Inflammatory macrophage (primary cell): ENCODE measurements at places on chromosomes 1 and 21.

DNA sequence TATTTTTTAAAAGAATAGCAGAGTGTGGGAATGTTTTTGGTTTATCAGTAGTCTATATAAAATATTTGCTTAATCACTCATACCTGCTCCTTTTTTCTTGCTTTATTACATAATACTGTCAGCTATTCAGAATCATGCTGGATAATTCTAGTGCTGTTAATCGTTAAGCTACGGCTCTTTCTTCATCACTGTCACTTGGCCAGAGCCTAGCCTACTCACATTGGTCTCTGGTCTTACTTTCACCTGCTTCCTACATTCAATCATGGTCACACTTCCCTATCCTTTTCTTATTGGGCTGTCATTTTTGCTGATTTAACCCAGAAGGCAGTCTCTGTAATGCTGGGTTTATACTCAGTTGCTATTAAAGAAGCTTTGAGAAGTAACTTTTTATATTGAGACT, 2.5 kb downstream of the KLHL20 start:
- DNase-seq: no peak

- DNase-seq: peak; percentile 28
Measured at GRCh38 chr1:204626381-204626780, 59.2 kb downstream of the LRRN2 start.

GRCh38 chr1:16903458-16903796, 7.6 kb downstream of the RNU1-2 start:
- no peak for DNase-seq

DNA sequence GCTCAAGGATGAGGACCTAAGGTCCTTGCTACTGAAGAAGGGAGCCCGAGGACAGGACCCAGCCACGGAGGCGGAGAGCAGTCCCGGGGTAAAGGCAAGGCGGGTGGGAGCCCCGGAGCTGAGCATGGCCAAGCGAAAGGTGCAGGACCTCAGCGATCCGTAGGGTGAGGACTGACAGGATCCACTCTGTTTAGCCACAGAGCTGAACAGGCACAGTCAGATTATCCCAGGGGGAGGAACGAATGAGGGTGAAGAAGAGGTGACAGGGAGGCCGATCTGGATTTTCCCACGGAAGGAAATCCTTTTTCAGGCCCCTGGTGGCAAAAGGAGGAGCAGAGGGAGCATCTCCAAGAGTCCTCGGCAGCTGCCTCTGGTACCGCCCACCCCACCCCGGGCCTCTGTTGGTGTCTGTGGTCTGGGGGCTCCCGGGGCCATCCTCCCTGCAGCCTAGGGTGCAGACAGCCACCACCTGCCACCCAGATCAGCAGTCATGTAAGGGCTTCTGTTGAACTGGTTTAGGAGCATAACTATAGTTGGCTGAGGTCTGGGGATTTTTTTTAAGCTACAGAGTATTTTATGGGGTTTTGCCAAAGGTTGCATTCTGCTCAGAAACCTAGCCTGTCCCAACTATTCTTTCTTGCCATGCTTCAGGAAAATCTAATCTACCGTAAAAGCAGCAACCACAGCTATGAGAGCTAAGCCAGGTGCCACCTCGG, 32.3 kb upstream of the LBR start:
- no peak for DNase-seq

DNA sequence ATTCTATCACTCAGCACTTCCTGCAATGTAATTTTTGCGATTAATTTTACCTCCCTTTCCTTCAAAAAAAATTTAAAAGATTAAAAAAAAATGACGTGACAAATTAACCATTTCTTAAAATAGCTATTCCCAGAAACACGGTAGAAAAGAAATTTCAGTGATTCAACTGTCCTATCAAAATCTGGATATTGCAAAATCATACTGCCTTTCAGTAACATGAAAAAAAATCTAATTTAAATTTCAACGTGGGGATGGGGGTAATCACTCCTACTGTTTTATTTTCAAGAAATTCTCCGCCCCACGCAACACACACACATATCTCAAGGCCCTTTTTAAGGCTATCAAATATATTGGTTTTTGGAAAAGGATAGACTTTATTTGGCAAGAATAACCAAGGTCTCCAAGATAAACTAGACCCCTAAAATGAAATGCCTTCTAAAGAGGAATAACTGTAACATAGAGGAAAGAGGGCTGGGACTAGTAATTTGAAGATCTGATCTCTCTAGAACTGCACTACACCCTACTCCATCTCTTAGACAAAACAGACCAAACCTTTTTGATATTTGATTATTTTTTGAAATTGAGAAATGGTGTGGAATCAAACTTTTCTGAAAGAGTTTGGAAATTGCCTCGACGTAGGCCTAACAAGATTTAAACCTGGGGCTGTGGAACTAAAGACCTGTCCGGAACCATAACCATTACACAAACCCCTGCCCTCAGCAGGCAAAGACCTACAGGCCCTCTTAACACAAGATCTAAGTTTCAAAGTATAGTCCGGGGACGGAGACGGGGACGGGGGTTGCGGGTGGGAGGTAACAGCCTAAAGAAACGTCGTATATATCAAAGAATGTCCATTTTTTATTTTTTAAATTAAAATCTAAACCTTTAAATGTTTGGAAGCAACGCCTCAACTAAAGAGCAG, 941 bp downstream of the ARNT start:
- no peak for DNase-seq

GRCh38 chr1:169902751-169903150, 9.1 kb upstream of the SCYL3 start:
- DNase-seq: no peak

- peak; percentile 39 for DNase-seq
Measured at GRCh38 chr1:114032271-114033215, 53.3 kb downstream of the OLFML3 start.

DNA sequence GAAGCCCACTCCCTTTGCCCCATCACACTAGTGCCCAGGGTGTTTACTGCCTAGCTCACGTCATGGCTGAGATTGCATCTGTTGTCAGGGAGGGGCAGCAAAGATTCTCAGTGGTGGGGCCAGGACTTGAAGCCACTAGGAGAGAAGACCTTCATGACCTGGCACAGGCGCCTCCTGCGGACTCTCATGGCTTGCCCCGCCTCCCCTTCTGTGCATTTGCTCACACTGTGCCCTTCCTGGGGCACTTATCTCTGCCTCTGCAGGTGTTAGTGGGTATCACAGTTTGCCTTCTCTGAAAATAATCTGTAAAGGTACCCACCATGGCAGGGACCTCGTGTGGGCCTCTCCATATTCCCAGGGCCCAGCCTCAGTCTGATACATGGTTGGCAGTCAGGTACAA, 20.1 kb downstream of the PTPRU start:
- no peak for DNase-seq

GRCh38 chr1:212186427-212187207, 98.6 kb upstream of the PPP2R5A start:
- peak; percentile 43 for DNase-seq

DNA sequence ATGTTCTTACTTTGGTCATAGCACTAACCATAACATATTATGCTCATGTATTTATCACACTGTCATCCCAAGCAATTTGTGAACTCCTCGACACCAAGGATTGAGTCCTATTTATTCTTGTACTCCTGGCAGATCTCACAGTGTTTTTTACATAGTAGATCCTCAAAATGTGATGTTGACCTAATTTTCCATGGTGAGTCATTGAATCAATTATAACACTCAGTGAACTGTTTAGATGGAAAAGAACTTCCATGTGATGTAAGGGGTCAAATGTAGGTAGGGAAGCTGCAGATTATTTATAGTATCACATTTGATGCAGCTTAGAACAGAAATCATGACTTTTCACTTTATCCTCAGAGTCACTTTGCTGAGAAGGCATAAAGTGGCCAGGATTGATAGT, 281.9 kb upstream of the ADAMTS5 start:
- no peak for DNase-seq

GRCh38 chr1:67680486-67680885, 4.5 kb upstream of the GADD45A start:
- no peak for DNase-seq

- DNase-seq: peak; percentile 51
Measured at GRCh38 chr1:229022595-229023333, 248.1 kb upstream of the RAB4A start.

DNA sequence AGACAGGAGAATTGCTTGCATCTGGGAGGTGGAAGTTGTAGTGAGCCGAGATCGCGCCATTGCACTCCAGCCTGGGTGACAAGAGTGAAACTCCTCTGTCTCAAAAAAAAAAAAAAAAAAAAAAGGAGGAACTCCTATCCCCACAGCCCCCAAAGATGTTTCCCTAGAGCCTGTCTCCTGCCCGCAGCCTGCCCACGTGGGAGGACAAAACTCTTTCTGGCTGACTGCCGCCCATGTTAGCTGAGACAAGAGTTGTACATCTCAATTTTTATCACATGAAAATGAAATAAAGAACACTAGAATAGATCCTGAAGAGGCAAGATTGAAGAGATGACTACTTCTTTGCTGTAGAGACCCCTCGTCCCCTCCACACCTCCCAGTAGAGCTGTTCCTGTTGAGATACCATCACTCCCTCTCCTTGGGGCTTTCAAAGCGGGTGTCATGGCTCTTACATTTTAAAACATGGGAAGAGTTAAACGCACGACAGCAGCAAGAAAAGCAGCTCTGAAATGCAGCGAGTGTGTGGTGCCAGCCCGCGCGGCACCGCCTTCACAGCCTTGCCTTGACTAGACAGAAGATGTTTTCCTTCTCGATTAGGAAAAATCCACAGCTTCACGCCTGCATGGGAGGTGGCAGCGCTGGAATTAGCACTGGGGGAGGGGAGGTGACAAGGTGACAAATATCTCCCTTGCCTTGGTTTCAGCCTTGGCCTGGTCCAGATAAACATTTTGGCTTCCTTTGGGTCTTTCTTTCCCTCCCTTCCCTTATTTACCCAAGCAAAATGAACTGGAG, 253.4 kb upstream of the CSF3R start:
- DNase-seq: no peak

- DNase-seq: no peak
Measured at GRCh38 chr1:182643699-182644098, 39.5 kb upstream of the RGS16 start.

DNA sequence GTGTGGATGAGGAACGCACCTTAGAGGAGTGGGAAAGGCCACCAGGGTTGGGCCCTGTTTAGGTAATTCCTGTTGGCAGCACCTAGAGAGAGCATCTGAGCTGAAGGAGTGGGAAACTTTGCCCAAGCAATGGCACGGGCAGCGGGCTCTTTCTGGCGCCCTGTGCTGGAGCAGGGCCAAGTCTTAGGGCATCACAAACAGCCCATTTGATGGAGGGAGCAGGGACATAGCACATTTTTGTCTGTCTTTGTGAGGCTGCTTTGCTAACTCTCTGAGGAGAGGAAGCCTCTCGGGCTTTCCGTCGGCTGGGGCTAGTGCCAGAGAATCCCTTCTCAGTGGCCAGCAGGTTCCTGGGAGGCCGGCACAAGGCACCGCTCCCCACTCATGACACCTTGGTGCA, 22.5 kb upstream of the CNTN2 start:
- DNase-seq: no peak

DNA sequence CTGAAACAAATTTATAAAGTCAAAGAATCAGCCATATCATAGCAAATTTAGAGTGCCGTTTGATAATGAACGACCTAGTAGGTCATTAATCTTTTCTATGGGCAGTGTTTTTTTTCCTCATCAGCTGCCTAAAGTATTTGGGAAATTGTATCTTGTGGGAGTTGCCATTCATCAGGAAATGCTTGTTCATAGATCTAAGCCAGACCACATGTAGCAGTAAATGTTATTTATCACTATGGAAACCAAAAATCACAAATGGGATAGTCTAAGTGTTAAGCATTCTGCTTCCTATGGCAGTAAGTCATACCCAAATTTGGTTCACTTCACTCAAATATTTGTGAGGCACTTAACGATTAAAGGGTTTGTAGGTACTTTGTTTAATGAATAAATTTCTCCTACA, 52.9 kb downstream of the LRRC8D start:
- no peak for DNase-seq

DNA sequence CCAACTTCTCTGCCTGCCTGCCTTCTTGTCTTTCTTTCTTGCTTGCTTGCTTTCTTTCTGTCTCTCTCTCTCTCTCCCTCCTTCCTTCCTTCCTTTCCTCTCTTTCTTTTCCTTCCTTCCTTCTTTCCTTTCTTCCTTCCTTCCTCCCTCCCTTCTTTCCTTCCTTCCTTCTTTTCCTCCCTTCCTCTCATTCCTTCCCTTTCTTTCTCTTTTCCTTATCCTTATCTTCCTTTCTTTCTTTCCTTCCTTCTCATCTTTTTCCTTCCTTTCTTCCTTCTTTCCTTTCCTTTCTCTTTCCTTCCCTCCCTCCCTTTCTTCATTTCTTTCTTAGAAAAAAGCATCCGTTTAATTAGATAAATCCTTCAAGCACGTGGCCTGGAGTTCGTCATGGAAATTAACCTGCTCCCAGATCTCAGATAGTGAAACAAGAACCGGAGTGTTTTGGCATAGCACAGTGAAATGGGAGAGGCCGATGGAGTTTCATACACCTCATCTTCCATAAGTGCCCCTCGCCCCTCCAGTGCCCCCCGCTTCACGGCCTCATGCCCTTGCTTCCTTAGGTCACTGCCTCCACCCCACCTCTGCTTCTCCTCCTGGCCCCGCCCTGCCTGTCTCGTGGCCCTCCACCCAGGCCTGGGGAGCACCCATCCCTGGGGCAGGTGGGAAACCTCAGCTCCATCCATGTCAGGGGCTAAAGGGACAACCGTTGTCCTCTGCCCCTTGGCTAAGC, 11.3 kb downstream of the CASZ1 start:
- DNase-seq: no peak

DNA sequence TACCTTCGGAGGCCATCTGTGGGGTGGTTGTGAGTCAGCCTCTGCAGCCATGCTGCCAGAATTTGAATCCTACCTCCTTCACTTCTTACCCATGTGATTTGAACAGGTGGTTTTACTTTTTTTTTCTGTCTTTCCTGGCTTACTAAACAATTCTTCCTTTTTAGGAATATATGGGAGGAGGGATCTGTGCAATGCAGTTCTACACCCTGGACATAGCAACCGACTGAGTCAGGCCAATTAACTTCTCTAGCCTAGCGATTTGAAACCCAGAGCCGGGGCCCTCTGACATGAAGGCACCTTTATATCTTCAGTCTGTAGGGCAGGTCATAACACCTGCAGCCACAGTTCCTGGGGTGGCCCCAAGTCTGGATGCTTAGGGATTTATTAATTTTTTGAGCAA, 83.6 kb downstream of the ST6GALNAC3 start:
- DNase-seq: no peak

- DNase-seq: no peak
Measured at GRCh38 chr1:182700351-182700709, 15.9 kb upstream of the RGS8 start.

- no peak for DNase-seq
Measured at GRCh38 chr1:151715726-151716404, 738 bp downstream of the CELF3 start.

DNA sequence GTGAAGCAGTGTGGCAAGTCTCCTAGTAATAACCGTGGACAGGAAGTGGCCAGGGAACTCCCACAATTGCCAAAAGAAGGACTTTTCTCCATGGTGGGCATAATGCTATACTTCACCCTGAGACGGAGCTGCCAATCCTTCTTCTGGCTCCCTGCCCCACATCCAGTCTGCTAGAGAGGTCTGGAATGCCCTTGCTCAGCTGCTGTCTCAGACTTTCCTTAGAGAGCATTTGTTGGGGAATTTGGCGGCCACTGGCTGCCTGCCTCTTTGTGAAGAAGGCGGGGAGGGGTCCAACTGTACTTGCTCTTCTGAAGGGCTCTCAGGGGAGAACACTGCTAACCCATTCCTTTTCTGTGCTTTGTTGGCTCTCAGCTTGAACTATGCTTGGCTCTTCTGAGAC, 123.7 kb upstream of the EDN2 start:
- DNase-seq: no peak
